ENCODE measurements at places on chromosomes 12 and 14. TPM values are rescaled to one million over a fixed set of nuclear protein-coding genes. Genes with fewer than 3 reads are reported as not detected.
A peak's percentile ranks its signal among the peaks of the same experiment; 100 is the strongest.

Gene SLC10A1
- polyA plus RNA-seq: 0.05 TPM

Gene CLEC4D
- polyA plus RNA-seq: 0.19 TPM

Gene SLC25A47
- polyA plus RNA-seq: 0.08 TPM

Gene MSRB3
- polyA plus RNA-seq: 158 TPM

Gene CIDEB
- polyA plus RNA-seq: 12.8 TPM

Gene HOXC6
- polyA plus RNA-seq: 0.72 TPM

Gene HNF1A
- 0.18 TPM for polyA plus RNA-seq

Gene LYSET
- 20.3 TPM for polyA plus RNA-seq

DNA sequence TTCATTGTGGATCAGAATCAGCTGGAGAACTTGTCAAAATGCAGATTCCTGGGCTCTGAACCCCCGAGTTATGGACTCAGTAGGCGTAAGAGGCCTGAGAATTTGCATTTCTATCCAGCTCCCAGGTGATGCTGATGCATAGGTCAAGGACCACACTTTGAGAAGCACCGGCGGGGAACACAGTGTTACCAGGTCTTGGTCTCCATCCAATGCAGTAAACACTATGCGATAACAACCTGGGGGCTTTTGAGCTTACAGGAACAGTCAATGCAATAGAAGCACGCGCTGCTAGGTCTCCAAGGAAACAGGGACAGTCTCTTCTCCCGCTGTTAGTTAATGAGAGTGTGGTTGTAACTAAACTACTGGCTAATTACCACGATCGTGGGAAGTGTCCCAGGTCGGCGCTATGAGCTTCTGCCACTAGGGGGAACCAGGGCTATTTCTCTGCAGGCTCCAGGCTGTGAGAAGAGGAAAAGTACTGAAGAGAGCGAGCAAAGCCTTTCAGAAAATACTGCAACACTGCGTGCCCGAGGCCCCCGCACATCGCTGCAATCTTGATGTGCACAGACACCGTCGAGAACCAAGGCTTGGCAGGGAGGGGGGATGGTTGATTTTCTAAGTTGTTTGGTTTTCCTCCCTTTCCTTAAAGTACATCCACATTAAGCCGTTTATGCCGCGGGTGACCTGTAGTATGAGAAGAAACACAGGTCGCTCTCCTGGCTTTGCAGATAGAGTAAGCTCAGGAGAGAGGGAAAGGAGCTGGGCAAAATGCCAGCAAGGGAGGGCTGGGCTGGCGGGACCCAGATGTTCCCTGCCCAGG, 52.0 kb upstream of the KCNA1 start:
- peak; percentile 64 for DNase-seq

DNA sequence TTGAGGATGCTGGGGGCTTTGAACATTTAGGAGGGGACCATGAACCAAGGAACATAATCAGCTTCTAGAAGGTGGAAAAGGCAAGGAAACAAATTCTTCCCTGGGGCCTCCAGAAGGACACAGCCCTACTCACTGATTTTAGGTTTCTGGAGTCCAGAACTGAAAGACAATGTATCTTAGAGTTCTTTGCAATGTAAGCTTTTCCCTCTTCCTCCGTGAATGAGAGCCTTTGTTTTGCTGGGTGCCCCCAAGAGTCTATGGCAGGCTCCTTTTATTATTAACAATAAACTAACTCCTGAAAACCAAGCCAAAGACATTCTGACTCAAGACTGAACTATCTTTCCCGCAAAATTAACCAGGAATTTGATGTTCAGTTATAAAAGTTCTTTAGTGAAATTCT, 204.1 kb downstream of the STXBP6 start:
- DNase-seq: no peak

- DNase-seq: no peak
These were observed 20.3 kb upstream of the FOXG1 start for GRCh38 chr14:28746247-28746646.

DNA sequence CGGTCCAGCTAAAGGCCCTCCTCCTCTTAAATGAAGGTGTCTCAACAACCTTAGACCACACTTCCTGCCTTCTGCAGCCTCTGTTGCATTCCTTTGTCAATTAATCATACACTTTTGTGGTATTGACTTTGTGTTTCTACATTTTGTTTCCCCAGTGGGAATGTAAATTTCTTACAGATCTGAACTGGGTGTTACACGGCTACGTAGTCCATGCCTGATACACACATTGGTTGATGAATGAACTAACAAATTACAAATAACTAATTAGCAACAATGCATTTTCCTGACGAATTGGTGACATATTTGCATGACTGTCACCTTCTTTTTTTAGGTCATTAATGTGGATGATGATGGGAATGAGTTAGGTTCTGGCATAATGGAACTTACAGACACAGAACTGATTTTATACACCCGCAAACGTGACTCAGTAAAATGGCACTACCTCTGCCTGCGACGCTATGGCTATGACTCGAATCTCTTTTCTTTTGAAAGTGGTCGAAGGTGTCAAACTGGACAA, 15.2 kb upstream of the CCT2 start:
- no peak for DNase-seq

DNA sequence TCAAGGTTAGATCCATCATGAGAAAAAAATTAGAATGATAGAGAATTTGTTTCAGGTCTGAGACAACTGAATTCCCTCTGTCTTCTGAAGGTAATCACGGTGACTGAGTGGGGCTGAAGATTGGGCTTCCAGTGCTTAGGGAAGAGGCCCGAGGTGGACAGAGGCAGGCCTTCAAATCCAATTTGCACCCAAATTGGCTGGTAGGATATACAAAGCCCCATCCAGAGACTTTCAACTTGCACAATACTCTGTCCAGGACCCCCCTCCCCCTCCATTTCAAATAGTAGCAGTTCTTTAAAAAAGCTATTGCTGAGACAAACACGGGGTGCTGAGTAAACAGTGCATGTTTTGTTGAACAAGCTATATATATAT, 3.6 kb upstream of the FOXG1 start:
- DNase-seq: no peak

DNA sequence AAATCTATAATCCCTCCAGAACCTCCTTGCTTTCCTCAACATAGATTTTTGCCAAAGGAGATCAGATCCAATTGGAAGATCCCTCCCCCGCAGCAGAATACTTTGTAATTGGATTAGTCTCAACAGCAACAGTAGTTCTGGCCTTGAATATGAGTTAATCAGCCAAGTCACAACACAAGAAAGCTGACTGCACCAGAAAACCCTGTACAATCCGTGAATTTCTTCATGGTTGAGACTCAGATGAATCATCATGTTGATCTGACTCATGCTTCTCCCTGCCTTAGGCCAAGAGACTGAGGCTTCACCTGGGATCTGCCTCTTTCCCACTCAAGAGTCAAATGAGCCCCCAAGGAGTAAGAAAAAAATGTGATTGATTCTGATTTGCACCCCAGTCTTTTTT, 3.0 kb upstream of the METTL17 start:
- no peak for DNase-seq

Data from urinary bladder (tissue), 4 donors.